Activated naive CD8-positive, alpha-beta T cell treated with anti-CD3 and anti-CD28 coated beads, Interleukin-2, amount 10 ng/mL, durations not matched to agents 7 days and 5 days (primary cell): ENCODE measurements at places on chromosomes 4 and X.

DNA sequence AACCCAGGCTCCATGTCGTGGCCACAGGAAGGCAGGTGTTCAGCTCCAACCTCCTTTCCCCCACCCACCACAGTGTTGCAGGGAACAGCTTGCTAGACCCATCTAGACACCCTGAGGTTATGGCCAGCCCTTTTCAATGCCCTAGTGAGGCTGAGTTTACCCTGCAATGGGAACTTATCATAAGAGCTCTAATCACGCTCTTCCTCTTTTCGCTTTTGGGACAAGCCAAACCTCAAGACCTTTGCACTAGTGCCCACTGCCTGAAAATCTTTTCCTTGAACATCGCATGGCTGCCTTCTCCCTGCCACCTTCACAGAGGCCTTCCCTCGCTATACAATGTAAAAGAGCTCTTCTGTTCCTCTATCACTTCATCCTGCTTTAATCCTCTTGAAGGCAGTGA lies 2.4 kb upstream of the FGFBP2 start:
- H3K4me1 ChIP-seq = peaks cover 30% of the 10 kb centered on the region
- peaks cover 4% of the 10 kb centered on the region for H3K36me3 ChIP-seq
- H3K4me3 ChIP-seq = no peak overlapping the region
- no peak for DNase-seq
- peaks cover 9% of the 10 kb centered on the region for H3K27me3 ChIP-seq

DNA sequence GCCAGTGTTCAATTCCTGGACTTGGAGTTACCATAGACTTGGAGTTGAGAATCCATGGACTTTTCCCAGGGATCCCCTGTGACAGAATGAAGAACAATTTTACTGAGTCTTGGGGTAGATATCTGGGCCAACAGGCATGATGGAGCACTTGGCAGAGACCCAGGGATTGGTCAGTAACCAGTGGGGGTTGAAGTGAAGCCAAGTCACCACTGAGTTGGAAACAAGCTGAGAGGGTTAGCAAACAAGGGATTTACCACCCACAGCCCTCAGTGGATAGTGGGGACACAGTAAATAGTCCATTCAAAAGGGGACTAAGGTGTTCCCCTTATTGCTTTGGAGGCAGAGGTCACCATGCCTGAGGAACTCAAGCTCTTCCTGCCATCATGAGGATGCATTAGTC lies 281.7 kb downstream of the PPP1R2C start:
- H3K36me3 ChIP-seq = no peaks in the 10 kb centered on the region
- no peak for DNase-seq
- H3K27ac ChIP-seq = no peak overlapping the region
- no peaks in the 10 kb centered on the region for H3K4me1 ChIP-seq

GRCh38 chrX:426881-427280 lies 40.2 kb upstream of the PPP2R3B start:
- no peaks in the 10 kb centered on the region for H3K36me3 ChIP-seq
- no peak for DNase-seq
- H3K4me1 ChIP-seq = peaks cover 4% of the 10 kb centered on the region
- peaks cover 16% of the 10 kb centered on the region for H3K27me3 ChIP-seq
- no peak overlapping the region for H3K27ac ChIP-seq

DNA sequence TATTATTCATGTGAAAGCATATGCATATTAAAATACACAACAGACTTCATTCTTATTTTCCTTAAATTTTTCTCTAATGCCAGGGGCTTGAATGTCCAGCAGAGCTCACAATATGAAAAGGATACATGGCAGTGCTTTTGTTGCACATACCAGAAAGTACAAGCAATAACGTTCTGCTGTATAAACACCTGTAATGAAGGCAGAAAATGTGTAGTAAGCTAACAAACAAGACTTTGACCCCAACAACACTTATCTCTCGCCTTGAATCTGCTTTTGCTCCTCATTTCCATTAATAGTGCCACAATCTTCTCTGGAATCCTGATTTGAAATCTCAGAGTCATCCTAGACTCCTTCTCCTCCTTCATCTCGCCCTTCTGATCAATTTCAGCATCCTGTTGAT lies 687.3 kb downstream of the IL1RAPL1 start:
- no peaks in the 10 kb centered on the region for H3K27me3 ChIP-seq
- no peaks in the 10 kb centered on the region for H3K4me1 ChIP-seq
- DNase-seq = no peak
- H3K4me3 ChIP-seq = no peak overlapping the region
- H3K36me3 ChIP-seq = no peaks in the 10 kb centered on the region

DNA sequence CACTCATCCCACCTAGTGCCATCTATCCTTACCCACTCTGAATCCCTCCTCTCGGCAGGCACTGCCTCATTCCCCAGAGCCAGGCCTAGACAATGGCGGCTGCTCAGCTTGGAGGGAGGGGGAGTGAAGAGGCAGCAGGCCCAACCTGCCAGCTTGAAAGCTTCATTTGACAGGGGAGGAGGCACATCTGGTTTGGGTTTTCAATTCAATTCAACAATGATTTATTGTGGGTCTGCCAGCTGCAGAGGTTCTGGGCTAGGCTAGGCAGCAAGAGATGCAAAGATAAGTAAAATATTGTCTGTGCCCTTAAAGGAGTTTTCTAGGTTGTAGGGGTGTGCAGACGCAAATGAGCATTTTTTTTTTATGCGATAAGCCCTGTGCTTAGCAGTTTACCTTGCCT lies 58.5 kb downstream of the RTL9 start:
- H3K27ac ChIP-seq = no peak overlapping the region
- DNase-seq = no peak
- no peak overlapping the region for H3K4me3 ChIP-seq

- DNase-seq = peak; percentile 28
- H3K4me1 ChIP-seq = peaks cover 30% of the 10 kb centered on the region
- H3K27ac ChIP-seq = peak overlapping the region; percentile 82
Observed at GRCh38 chr4:122541996-122542395, 78.9 kb downstream of the IL21 start.

- DNase-seq = no peak
- H3K4me3 ChIP-seq = no peak overlapping the region
- H3K27ac ChIP-seq = no peak overlapping the region
- H3K4me1 ChIP-seq = peaks cover 4% of the 10 kb centered on the region
Observed at GRCh38 chrX:124035657-124036056, 74.2 kb downstream of the STAG2 start.

DNA sequence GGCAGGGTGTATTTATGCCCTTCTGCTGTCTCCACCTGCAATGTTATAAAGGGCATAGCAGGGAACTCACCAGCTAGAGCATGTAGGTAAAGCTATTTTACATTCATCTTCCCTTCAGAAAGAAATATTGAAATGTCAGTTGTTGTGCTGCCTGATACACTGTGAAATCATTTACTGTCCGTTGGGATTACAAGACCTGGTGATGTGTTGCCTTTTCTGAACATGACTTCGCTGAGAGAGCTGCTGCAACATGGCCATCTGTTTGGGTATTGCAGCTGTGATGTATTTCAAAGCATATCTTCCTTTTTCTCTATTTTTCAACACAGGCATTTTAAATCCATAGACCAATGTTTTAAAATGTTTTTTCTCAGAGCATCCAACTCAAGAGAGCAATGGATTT lies 644.1 kb upstream of the GNPDA2 start:
- no peaks in the 10 kb centered on the region for H3K27me3 ChIP-seq
- H3K36me3 ChIP-seq = no peaks in the 10 kb centered on the region
- H3K4me1 ChIP-seq = no peaks in the 10 kb centered on the region
- no peak overlapping the region for H3K4me3 ChIP-seq
- H3K27ac ChIP-seq = no peak overlapping the region

DNA sequence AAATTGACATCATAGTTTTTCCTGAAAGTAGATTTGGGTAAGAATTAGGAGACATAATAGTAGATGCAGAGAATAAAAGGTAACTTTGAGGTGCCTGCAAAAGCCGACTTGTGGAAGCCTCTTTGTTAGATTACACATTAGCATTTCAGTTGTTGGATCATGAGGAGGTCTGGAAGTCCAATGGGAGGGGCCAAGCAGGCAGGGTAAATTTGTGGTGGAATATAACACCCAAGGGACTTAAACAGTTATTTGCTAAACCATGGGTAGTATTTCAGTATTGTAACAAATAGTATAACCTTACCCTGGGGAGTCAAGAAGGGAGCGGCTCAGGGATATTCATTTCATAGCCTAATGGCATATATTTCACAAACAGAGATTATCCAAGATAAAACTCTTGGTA lies 810.7 kb upstream of the AMOT start:
- H3K27ac ChIP-seq = no peak overlapping the region
- no peaks in the 10 kb centered on the region for H3K27me3 ChIP-seq
- no peaks in the 10 kb centered on the region for H3K36me3 ChIP-seq
- no peaks in the 10 kb centered on the region for H3K4me1 ChIP-seq

- no peaks in the 10 kb centered on the region for H3K27me3 ChIP-seq
- no peaks in the 10 kb centered on the region for H3K4me1 ChIP-seq
- no peak overlapping the region for H3K27ac ChIP-seq
Observed at GRCh38 chrX:138931212-138931611, 219.7 kb upstream of the FGF13 start.

DNA sequence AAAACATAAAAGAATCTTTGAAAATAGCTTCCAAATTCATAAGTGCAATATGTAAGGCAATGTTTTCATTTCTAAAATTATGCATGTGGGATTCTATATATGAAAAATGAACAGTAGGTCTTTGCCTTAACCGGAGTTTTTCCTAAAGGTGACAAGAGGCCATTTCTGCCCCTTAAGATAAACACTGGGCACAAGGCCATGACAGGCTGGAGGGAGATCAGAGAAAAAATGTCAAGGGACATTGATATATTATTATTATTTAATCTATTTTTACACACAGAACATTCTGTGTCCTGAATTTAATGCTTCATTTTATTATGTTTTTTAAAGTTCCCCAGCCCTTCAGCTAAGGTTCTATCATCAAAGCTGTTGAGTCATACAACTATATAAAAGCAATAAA lies 118.8 kb downstream of the CHM start:
- no peaks in the 10 kb centered on the region for H3K4me1 ChIP-seq
- H3K27ac ChIP-seq = no peak overlapping the region
- H3K27me3 ChIP-seq = no peaks in the 10 kb centered on the region
- no peak for DNase-seq
- no peak overlapping the region for H3K4me3 ChIP-seq
- H3K36me3 ChIP-seq = peaks cover 5% of the 10 kb centered on the region

- no peak for DNase-seq
- peaks cover 5% of the 10 kb centered on the region for H3K36me3 ChIP-seq
Observed at GRCh38 chr4:146310319-146311021, 96.1 kb downstream of the REELD1 start.

- no peaks in the 10 kb centered on the region for H3K36me3 ChIP-seq
- H3K4me1 ChIP-seq = no peaks in the 10 kb centered on the region
- H3K4me3 ChIP-seq = no peak overlapping the region
- H3K27me3 ChIP-seq = no peaks in the 10 kb centered on the region
Observed at GRCh38 chr4:94038195-94038594, 169.5 kb upstream of the SMARCAD1 start.

DNA sequence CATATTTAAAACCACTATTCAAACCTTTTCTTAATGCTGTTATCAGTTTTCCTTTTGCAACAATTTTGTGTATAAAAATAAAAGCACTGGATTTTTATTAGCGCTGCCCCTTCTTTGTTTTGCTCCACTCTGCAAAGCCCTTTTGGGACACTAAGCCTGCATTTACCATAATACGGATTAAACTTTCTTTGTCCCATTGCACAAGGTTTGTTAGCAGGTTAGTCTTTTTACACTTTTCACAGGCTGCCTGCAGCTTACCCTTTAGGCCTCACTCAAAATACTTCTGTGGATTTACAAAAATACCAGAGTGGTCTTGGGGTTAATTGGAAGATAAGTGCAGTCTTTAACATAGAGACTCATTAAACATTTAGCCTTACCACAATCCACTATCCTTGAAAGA lies 35.7 kb upstream of the MAB21L2 start:
- H3K36me3 ChIP-seq = peaks cover 2% of the 10 kb centered on the region
- DNase-seq = no peak
- no peaks in the 10 kb centered on the region for H3K4me1 ChIP-seq
- H3K27me3 ChIP-seq = no peaks in the 10 kb centered on the region
- no peak overlapping the region for H3K4me3 ChIP-seq

GRCh38 chrX:20001588-20001987 lies 10.7 kb upstream of the BCLAF3 start:
- no peak overlapping the region for H3K4me3 ChIP-seq
- no peaks in the 10 kb centered on the region for H3K4me1 ChIP-seq
- DNase-seq = no peak
- H3K27me3 ChIP-seq = peaks cover 2% of the 10 kb centered on the region

GRCh38 chr4:109730619-109731545 lies 1.0 kb upstream of the PLA2G12A start:
- peak overlapping the region; percentile 83 for H3K4me3 ChIP-seq
- no peaks in the 10 kb centered on the region for H3K27me3 ChIP-seq
- peak overlapping the region; percentile 73 for H3K27ac ChIP-seq
- peaks cover 13% of the 10 kb centered on the region for H3K36me3 ChIP-seq

DNA sequence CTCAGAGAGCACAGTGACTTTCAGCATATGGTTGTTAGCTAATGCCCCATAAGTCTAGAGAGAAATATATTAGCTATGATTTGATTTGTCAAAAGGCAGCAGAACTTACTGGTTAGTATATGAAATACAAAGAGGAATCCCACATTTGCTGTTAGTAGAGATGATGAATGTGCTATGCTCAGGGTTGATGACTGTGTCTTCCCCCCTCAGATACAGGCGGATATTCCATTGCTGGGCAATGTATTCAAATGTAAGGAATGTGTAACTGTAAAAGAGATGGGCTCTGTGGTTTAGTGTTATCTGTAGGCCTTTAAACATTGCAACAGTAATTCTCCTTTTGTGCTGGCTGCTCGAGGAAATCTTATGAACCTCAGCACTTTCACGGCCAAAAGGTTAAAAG lies 528.9 kb upstream of the ARX start:
- H3K27ac ChIP-seq = no peak overlapping the region
- no peaks in the 10 kb centered on the region for H3K4me1 ChIP-seq
- no peaks in the 10 kb centered on the region for H3K36me3 ChIP-seq
- no peak for DNase-seq
- no peak overlapping the region for H3K4me3 ChIP-seq

GRCh38 chr4:95409750-95410149 lies 139.0 kb downstream of the UNC5C start:
- no peak overlapping the region for H3K4me3 ChIP-seq
- peaks cover 6% of the 10 kb centered on the region for H3K27me3 ChIP-seq
- no peaks in the 10 kb centered on the region for H3K36me3 ChIP-seq
- H3K4me1 ChIP-seq = no peaks in the 10 kb centered on the region
- DNase-seq = no peak

DNA sequence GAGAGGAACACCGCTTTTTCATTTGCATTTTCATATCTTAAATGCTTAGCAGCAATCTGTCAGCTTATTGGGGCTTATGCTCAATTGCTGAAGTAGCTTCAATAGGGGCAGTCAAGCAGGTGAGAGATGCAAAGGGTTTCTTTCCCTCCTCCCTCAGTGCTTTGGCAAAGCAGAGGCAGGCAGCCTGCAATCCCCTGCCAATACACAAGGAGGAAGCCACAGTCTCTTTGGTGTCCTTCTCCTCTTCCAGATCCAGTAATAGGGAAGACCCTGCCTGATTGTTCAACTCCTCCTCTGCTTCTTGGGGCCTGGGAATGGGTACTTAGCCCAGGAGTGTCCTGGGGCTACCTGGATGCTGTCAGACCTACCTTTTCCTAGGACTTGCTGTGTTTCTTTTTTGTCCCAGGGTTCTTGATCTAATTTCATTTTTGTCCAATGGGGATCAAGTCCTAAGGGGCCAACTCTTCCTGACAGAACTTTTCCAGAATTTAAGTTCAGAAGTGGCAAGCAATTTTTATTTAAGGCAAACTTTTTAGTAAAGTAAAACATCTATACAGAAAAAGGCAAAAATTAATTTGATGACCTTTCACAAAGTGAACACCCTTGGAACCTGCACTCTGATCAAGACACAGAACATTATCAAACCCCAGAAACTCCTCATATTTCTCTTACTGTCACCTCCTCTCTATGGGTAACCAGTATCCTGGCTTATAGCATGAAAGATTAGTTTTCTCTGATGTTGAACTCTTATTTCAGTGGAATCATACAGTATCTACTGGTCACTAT lies 260.3 kb downstream of the PPP3CA start:
- H3K27ac ChIP-seq = no peak overlapping the region
- H3K4me3 ChIP-seq = no peak overlapping the region
